Large intestine (tissue), 12 donors: ENCODE measurements at places on chromosomes 2 and 18.

DNA sequence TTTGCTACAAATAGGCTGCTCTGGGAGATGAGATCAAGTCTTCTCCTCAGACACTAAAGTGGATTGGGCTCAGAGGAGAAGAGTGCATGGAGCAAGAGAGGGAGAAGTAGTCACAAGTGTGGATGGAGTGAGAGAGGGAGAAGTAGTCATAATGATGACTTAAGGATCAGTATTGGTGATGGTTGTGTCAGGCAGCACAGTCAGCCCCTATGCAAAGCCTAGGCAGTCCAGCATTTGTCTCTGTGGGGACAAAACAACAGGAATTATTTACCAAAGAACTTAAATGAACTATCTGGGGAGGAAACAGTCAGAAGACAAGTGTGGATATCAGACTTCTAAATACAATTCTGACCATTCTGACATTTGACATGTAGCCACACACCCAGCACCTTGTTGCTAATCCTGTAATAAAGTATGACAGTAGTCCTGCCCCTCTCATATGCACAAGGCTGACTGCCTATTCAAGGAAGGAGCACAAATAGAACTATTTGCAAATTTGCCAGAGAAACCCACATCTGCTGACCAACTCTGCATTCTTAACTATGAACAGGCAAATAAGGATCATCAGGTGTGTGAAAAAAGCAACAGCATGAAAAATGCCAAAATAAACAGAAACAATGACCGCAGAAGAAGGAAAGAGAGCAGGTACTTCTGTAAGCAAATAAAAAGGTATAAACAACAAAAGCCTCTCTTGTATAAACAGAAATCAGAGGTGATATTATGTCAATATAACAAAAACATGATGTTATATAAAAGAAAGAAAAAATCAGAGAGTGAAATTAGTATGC lies 1597.9 kb upstream of the ACVR2A start:
- no peaks in the 10 kb centered on the region for H3K27me3 ChIP-seq
- no peak overlapping the region for H3K27ac ChIP-seq
- H3K36me3 ChIP-seq: no peaks in the 10 kb centered on the region
- H3K4me1 ChIP-seq: no peaks in the 10 kb centered on the region
- H3K4me3 ChIP-seq: no peak overlapping the region

DNA sequence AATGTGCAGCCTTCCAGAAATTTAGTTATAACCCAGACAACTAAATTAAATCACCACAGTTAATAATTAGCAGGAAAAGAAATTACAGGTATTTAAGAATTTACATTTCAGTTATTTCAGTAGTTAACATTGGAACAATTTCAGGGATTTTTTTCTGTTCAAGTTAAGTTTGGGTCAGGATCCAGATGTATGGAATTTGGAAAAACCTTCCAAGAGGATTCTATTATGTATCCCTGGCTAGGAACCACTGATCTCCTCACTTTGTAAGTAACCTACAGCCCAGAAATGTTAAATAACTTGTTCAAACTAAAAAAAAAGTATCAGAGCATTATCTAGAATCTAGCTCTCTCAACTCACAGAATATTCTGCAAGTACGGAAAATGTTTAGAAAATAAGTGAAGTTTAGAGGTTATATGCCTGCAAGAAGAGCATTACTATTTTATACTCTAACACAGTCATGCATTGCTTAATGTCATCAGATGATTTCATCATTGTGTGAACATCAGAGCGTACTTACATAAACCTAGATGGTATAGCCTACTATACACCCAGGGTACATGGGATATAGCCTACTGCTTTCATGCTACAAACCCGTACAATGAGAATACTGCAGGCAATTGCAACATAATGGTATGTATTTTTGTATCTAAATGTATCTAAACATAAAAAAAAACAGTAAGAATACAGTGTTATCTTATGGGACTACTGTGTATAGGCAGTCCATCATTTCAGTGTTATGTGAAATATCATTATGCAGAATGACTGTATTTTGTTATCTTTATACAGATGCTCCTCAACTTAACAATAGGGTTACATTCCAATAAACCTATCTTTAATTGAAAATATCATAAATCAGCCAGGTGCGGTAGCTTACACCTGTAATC lies 6.1 kb downstream of the NCKAP1 start:
- no peak for DNase-seq
- no peak overlapping the region for H3K27ac ChIP-seq
- H3K36me3 ChIP-seq: no peaks in the 10 kb centered on the region
- no peaks in the 10 kb centered on the region for H3K27me3 ChIP-seq
- no peak overlapping the region for H3K4me3 ChIP-seq

GRCh38 chr2:234026693-234027254 lies 23.7 kb upstream of the SPP2 start:
- H3K4me1 ChIP-seq: no peaks in the 10 kb centered on the region
- no peaks in the 10 kb centered on the region for H3K36me3 ChIP-seq
- DNase-seq: no peak
- H3K27ac ChIP-seq: no peak overlapping the region
- H3K27me3 ChIP-seq: no peaks in the 10 kb centered on the region

- peaks cover 5% of the 10 kb centered on the region for H3K4me1 ChIP-seq
- peak overlapping the region; percentile 88 for H3K27ac ChIP-seq
- H3K36me3 ChIP-seq: no peaks in the 10 kb centered on the region
- no peaks in the 10 kb centered on the region for H3K27me3 ChIP-seq
These were observed 27.2 kb downstream of the EIF2AK3 start for GRCh38 chr2:88600038-88600465.

GRCh38 chr2:77270433-77270832 lies 251.7 kb downstream of the LRRTM4 start:
- no peak overlapping the region for H3K27ac ChIP-seq
- H3K36me3 ChIP-seq: no peaks in the 10 kb centered on the region
- H3K4me3 ChIP-seq: no peak overlapping the region
- DNase-seq: no peak
- no peaks in the 10 kb centered on the region for H3K27me3 ChIP-seq

DNA sequence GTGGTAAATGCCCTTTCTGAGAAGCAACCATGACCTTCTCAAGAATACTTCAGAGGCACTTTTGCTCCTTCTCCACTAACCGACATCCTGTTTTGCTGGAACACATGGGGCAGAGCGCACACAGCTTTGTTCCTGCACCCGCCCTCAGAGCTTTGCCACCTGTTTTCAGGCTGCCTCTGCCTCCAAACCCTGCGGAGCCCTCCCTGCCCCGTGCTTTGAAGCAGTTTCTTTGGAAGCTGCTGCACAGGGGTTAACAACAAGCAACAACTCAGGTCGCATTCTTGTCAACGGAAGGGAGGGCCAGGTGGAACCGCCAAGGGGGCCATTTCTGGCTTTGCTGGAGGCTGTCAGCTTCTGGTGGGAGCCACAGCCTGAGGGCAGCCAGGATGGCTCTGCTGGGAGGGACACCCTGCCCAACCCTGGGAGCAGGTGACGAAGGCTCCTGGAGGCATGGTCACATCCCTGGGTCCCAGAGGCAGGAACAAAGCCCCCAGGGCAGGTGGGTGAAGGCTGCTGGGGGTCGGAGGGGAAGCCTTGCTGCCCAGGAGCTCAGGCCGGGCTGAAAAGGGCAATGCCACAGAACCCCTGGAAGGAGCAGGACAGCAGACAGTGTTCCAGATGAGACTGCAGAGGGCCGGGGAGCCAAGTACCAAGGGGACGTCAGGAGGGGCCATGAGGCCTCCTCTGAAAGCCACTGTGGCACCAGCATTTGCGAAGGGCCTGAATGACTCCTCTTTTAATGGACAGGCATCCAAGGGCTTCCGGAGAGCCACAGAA lies 46.8 kb downstream of the MRPS5 start:
- no peaks in the 10 kb centered on the region for H3K36me3 ChIP-seq
- no peak overlapping the region for H3K4me3 ChIP-seq
- peaks cover 56% of the 10 kb centered on the region for H3K27me3 ChIP-seq
- peak; percentile 9 for DNase-seq
- H3K27ac ChIP-seq: no peak overlapping the region

GRCh38 chr2:7672685-7673071 lies 755.5 kb downstream of the RNF144A start:
- H3K27ac ChIP-seq: no peak overlapping the region
- peaks cover 3% of the 10 kb centered on the region for H3K4me1 ChIP-seq
- no peaks in the 10 kb centered on the region for H3K27me3 ChIP-seq
- no peaks in the 10 kb centered on the region for H3K36me3 ChIP-seq

DNA sequence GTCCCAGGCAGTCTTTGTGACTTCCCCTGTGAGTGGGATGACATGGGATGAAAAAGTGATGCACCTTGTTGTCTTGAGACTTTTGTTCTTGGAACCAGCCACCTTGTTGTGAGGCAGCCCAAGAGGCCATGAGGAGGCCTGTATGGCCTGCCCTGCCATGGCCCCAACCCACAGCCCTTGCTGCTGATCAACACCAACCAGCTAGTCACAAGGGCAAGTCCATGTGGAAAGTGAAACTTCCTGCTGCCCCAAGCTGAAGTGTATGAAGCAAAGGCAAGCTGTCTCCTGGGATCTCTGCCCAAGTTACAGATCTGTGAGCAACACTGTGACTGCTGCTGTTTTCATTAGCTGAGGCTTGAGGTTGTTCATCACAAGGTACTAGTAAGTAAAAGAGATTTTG lies 21.6 kb downstream of the TMEM18 start:
- no peak for DNase-seq
- H3K36me3 ChIP-seq: no peaks in the 10 kb centered on the region
- no peak overlapping the region for H3K4me3 ChIP-seq

GRCh38 chr18:58866773-58867150 lies 2.1 kb downstream of the ZNF532 start:
- no peak overlapping the region for H3K4me3 ChIP-seq
- no peaks in the 10 kb centered on the region for H3K27me3 ChIP-seq
- no peak for DNase-seq
- peaks cover 24% of the 10 kb centered on the region for H3K4me1 ChIP-seq

- H3K36me3 ChIP-seq: no peaks in the 10 kb centered on the region
- H3K4me3 ChIP-seq: no peak overlapping the region
- DNase-seq: no peak
- no peaks in the 10 kb centered on the region for H3K27me3 ChIP-seq
- no peak overlapping the region for H3K27ac ChIP-seq
These were observed 48.0 kb downstream of the EFEMP1 start for GRCh38 chr2:55875434-55876135.
